CD4-positive, alpha-beta memory T cell (primary cell): ENCODE measurements at places on chromosomes 4 and X.
A peak's percentile ranks its signal among the peaks of the same experiment; 100 is the strongest.

DNA sequence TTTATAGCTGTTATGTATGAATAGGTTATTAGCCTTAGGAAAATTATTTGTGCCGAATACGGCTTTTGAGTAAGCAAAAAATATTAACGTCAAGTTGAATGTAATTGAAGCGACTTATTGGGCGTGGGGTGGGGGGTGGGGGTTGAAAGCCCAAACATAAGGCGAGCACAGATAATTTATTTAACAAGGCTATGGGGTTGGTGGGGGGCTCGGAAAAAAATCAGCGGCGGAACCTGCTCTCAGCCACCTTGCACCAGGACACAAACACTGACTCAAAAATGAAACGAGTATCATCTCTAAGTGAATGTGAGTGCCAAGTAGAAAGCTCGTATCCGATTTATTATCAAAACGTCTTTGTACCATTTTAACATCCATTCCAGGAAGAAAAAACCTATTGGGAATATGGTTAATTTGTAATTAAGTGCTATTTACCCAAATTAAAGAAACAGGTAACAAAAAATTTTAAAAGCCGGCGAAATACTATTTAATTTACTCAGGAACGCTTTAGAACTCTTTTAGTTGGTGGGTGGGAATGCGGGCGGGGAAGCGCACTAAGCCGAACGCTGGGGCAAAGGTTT is 902 bp upstream of the LARP1B start:
- DNase-seq = no peak

DNA sequence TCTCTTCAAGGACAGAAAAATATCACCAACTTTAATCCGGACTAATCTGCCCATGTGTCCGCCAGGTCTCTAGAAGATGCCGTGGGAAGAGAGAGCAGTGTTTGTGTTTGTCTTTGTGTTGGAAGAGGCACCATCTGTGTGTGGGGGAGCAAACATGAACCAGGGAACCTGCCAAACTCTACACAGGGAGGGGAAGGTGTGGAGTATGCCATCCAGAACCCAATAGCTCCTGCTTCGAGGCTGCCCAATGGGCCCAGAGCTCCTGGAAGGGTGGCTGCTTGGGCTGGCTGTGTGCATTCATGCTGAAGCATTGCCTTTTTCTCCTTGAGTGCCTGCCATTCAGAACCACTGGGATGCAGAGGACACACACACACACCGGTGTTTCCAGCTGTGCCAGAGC is 536.2 kb downstream of the MID1IP1 start:
- DNase-seq = no peak

DNA sequence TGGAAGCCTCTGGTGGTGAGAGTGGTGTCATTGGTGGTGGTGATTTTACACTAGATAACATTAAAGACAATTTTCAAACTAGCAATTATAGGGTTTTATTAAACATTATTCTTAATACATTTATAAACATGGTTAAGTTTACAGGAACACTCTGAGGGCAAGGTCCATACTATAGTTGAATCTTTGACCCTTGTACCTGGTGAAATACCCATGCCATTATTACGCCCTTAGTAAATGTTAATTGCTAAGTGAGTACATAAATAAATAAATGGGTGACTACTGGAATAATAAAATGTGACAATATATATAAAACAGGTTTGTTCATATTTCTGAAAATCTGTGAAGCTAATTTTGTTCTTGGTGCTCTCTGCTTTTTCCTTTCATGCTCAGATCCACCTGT is 13.6 kb upstream of the CLNK start:
- no peak for DNase-seq

GRCh38 chr4:152415980-152416379 is 119.9 kb downstream of the FBXW7 start:
- DNase-seq = no peak

DNA sequence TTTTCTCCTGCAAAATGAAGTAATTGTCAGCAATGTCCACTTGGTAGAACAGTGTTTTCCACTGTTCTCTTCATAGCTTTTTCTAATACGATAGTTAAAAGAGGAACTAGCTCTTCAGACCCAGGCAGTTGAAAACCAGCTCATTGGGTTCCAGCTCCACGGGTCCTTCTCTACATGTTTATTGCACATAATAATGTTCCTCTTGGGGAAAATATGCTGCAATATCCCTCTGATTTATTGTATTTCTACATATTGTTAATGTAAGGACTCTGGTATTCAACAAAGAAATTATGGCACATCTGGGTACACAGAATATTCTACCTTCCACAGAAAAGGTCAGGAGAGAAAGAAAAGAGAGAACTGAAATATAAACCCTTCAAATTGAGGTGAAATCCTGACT is 473.4 kb downstream of the TRIML1 start:
- DNase-seq = no peak

DNA sequence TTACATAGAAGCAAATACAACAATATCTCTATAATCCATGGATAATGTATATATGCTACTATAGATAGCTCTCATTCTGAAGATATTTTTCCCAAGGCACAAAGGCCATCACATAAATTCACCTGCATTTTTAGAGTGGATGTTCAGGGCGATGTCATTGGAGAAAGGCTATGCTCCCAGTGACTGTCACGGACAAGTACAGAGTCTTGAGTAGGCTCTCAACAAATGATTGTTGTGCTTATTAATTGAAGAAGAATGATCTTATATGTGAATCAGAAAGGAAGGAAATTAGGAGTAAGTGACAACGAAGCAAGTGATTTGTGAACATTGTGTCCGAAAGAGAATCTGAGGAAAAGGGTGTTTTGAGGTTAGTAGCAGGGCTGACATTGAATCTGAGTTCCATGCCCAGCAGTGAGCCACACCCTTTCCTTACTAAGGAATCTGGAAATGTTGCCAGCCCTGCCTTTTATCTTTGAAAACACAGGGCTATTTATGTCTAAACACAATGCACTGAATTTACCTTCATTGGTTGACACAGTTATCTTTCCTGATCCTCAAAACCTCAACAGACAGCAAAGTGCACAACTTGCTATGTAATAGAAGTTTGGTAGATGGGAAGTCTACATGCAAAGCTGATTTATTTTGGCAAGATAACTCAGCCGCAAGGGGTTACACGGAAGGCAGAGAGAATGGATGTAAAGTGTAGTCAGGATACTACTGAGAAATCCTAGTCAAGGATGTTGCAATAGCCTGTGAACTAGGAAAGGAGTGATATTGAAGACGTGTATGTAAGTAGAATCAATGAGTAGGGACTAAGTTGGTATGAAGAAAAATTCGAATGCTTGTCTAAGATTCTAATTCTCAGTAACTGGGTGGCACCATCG is 50.4 kb downstream of the SORBS2 start:
- no peak for DNase-seq

DNA sequence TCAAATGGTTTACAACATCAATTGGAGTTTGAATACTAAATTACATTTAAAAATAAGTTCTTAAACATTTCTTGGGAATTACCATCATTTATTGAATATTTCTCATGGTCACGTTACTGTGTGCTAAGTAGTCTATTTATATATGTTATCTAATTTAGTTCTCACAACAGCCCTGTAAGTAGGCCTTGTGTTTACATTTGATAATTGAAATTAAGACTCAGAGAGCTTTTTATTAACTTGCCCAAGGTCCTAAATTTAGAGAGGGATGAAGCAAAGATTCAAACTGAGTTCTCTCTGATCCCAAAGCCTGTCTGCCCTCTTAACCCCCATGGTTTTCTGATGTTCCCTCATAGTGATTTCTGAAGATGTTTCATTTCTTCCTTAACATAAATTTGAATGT is 103.7 kb downstream of the CEP135 start:
- no peak for DNase-seq

DNA sequence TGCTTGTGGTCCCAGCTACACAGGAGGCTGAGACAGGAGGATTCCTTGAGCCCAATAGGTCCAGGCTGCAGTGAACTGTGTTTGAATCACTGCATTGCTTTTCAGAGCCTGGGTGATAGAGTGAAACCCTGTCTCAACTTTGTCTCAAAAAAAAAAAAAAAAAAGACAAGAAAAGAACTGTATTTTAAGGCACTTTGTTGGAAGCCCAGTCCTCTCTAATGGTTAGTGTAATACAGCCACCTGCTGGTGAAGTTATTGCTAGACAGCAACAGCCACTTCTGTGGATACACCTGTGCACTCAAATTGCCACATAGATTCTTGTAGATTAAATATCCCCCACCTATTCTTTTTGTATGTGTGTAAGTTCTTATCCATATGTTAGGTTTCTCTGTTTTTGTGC is 10.1 kb upstream of the FGG start:
- no peak for DNase-seq

DNA sequence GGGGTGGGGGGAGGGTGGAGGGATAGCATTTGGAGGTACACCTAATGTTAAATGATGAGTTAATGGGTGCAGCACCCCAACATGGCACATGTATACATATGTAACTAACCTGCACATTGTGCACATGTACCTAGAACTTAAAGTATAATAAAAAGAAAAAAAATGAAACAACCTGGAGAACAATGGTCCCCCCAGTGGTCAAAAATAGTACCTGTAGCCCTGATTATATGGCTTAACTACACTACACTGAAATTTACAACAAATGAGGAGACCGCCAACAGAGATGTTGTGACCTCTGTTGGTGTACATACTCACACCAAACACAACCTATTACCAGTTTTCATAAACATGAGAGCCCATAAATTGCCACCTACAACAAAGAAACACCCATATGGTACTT is 7.3 kb upstream of the MAGEE1 start:
- DNase-seq = no peak

GRCh38 chr4:56128213-56128612 is 179.5 kb downstream of the CEP135 start:
- no peak for DNase-seq

DNA sequence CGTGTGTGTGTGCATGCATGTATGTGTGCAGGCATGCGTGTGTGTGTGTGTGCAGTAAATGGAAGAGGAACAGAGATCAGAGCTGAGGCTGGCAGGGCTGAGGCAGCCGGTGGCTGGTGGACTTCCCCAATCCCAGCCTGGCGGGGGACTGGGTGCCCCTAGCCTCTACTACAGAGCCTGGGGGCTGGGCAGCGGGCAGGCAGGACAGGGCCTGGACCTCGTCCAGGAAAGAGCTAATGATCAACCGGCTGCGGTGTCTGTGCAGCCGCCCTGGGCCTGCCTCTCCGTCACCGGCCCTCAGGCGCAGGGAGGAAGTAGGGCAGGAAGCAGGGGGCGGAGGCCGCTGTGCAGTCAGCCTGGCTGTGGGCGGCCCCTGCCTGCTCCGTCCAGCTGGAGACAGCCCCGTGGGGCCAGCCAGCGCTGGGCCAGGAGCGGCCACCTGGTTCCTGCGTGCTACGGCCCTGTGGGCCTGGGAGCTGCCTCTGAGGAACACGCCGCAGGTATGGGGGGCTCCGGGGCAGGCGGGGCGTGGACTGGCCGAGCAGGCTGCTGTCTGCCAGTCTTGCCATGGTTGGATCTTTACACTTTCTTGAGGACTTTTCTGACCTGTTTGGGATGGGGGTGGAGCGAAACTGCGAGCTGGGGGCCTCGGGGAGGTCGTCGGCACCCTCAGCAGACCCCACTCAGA is at the start of gene SH3TC1:
TSS of gene SH3TC1 (plus strand) at position 385 of the 688 bp plus-strand sequence. CDS start 5,905 bp downstream, outside the sequence.
- DNase-seq = peak; percentile 62

DNA sequence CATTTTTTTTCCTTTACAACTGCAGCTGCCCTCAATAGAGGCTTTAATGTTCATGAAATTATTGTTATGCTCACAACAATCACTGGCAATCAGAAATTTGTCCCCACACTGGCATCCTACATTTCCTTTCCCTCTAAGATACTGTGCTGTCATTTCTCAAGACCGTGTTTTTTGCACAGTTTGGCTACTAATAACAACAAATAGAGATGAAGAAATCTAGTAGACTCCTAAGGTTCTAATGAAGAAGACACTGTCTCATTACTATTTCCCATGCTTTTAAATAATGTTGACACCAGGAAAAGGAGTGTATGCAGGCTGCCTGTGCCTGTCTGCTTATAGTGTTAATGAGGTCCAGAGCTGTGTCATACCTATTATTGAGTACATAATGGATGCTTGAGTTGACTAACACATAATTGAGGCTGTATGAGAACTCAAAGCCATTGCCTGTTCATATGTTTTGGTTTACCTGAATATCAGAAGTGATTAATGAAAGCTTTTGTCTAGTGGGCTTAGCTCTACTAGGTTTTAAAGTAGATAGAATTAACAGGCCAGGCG is 1.5 kb upstream of the EIF4E start:
- no peak for DNase-seq

GRCh38 chr4:135492439-135492838 is 1290.8 kb upstream of the PABPC4L start:
- no peak for DNase-seq

- DNase-seq = no peak
Observed at GRCh38 chr4:166535865-166536264, 662.8 kb downstream of the TLL1 start.

DNA sequence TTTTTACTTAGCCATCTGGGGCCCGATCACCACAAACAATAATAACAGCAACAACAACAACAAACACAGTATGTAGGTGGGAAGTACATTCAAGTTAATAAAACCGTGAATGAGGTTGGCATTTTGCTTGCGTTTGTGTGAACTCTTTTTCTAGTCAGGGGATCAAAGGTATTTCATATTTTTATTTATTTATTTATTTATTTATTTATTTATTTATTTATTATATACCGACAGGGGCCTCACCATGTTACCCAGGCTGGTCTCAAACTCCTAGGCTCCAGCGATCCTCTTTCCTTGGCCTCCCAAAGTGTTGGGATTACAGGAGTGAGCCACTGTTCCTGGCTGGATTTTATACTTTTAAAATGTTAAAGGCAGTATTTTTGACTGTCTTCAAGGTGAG is 325.4 kb downstream of the RAPGEF2 start:
- DNase-seq = no peak

GRCh38 chr4:183429489-183429888 is 14.9 kb upstream of the CDKN2AIP start:
- no peak for DNase-seq

DNA sequence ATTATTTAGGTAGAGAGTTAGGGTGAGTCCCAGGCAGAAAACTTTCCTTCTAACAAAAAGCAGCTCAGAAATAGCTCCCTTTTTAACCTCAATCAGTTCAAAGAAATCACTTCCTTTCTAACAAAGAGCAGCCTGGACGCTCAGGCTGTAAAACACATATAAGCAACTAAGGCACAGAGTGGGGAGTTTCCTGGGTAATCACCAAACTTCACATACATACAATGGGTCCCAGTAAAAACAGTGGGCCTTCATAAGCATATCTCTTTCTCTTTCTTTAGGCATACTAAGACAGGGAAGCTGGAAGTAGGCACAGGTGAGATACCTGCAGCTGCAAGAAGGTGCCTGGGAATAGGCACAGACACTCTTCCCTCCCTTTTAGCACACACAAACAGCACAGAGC is 4.9 kb upstream of the NAF1 start:
- DNase-seq = no peak

- DNase-seq = no peak
Observed at GRCh38 chr4:133920236-133920635, 281.4 kb downstream of the PABPC4L start.
